Stimulated activated CD8-positive, alpha-beta memory T cell treated with anti-CD3 and anti-CD28 coated beads, Interleukin-4, amount 100 ng/mL, for 48 hours (primary cell): ENCODE measurements at places on chromosomes 1 and 21.

GRCh38 chr1:115036814-115037507, 7.3 kb downstream of the TSHB start:
- no peak for DNase-seq

GRCh38 chr1:63849149-63849548, 75.3 kb downstream of the ROR1 start:
- no peak for DNase-seq

- no peak for DNase-seq
These were observed 67.0 kb downstream of the AGPAT3 start for GRCh38 chr21:43932005-43932404.

DNA sequence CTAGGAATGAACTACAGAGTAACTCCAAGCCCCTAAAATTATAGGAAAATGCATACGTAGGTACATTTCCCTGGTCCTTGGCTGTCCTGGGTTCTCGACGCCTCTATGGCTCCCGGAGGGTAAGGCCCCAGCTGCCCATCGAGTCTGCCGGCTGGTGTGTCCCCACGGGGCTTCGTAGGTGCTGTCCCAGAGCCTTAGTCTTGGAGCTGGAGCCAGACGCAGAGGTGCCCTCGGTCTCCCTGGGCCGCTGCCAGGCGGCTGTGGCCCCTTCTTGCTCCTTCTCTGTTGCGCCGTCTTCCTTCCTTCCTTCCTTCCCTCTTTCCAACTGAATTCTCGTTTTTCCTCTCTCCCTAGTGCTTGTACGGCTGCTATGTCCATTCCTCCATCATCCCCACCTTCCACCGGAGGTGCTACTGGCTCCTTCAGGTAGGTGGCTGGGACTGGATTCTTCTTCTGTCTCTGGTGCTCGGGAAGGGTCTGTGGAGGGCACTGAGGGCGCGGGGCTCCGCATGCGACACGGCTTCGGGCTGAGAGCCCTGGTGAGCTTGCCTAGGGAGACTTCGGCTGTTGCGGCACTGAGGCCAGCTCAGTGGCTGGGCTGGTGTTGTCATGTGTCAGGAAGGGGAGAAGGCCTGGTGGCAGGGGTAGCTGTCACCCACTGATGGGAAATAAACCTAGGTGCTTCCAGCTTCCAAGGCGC, 303.5 kb upstream of the VAMP3 start:
- no peak for DNase-seq

DNA sequence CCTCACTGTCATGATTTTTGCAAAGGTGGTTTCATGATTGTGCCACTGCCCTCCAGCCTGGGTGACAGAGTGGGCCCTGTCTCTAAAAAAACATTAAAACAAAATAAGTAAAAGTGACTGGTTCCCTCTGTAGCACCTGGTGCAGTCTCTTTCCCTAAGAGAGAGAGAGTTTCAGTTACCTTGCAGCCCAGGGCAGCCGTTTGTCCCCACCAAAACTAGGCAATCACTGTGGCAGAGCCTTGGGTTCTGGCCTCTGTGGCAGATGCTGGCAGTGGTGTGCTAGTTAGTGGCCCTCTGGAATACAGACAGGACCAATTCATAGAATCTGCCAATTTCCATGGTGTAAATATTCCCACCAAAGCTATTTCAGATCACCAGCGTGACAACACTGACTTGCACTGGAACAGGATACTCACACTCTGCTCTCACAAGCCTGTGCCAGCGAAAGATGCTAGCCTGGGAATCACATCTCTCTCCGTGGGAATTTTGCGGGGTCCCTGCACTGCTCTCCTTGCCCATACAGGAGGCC, 108.7 kb downstream of the TLR5 start:
- no peak for DNase-seq

GRCh38 chr1:206970446-206970845, at the start of gene FCAMR:
TSS of gene FCAMR (minus strand) at chr1:206970460. CDS start at chr1:206970125, 335 bp downstream.
- DNase-seq = no peak

DNA sequence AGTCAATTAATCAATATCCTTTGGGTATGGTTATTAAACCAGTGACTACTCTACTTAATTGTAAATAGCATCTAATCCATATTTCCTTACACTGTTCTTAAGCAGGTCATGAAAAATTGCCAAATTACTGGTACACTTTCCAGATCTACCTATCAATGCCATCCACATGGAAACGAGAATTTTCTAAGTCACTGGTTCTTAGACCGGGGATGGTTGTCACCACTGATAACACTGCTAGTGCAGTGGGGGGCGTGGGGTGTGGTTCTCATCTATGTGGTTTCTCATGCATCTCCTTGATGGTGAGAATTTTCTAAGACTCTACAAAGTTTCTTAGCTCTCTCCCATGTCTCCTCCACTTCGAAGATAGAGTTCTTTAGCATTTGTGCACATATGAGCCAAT, 63.7 kb upstream of the COG2 start:
- DNase-seq = no peak

- no peak for DNase-seq
These were observed 60.0 kb upstream of the AJAP1 start for GRCh38 chr1:4594286-4594991.

DNA sequence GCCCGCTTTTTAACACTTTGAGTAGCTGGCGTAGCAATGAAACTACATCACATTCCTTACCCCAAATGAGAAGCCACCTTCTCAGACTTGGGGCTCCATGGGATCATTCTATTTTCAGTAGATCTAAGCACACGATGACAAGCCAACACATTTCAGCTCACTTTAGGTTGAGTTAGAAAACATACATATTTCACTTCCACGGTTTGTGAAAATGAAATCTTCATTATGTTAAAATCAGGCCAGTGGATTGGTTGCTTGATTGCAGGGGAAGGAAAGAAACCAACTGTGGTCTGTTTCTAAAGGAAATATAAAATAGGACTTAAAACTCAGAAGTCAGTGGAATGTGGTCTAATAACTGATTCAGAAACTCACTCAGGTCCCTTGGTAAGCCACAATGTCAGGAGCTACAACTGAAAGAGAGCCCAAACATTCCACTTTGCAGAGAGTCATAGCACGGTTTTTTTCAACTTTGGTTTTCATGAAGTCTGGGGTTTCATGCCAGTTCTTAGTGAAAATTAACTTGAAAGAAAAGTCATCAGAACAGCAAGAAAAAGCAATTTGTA, 82.3 kb upstream of the TIAM1 start:
- DNase-seq = no peak

- DNase-seq = no peak
These were observed 8.3 kb downstream of the SUSD4 start for GRCh38 chr1:223355699-223356098.

- DNase-seq = no peak
These were observed 130.1 kb downstream of the SIM2 start for GRCh38 chr21:36828891-36829515.

DNA sequence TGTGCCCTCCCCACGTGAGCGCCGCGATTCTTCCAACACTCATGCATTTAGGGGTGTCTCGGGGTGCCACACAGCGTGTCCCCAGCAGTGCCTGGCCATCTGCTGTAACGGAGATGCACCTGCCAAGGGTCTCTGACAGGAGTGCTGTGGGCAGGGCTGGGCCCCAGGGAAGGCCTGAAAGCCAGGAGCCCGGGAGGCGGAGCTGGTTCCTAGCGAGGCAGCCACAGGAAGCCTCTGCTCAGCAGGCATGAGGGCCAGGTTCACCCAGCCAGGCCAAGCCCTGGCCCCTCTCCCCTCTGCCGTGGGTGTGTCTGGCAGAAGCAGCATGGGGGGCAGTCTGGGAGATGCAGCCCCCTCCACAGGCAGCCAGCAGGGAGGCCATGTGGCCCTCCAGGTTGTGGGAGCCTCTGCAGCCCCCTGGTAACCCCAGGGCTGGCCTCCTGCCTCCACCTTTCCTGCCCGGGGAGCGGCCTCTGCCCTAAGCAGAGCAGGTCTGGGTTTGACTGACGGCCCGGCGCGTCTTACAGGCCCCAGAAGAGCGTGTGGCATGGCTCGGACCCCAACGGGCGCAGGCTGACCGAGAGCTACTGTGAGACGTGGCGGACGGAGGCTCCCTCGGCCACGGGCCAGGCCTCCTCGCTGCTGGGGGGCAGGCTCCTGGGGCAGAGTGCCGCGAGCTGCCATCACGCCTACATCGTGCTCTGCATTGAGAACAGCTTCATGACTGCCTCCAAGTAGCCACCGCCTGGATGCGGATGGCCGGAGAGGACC, 30.4 kb downstream of the SLC19A1 start:
- no peak for DNase-seq

- DNase-seq = no peak
These were observed 54.4 kb upstream of the TINAGL1 start for GRCh38 chr1:31521761-31522555.

DNA sequence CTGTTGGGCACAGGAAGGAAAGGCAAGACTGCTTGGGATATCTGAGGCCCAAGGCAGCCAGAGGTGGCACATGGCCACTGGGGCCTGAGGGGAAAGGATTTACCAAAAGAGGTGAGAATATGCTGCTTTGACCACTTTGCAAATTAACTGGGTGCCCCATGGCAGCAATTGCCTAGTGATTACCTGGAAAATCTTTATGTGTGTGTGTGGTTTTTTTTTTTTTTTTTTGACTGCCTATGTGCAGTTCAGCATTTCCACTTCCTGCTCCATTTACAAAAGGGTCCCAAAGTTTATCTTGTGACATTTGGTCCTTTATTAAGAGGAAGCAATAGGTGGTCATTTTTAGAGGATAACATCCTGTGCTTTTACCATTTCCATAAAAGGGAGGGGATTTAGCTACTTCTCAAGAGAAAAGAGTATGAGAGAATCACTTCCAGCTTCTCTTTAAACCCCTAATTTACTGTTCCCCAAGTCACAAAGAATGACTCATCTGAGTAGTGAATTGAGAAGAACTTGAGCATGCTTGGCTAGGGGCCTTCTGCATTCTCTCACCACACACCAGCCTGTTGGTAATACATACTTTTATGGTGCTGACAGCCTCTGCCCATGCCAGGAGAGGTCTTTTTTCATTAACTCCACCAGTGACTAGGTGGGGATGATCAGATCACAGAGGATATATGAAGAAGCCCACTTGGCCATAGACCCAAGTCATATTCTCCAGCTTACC, 52.1 kb downstream of the SYDE2 start:
- DNase-seq = no peak

DNA sequence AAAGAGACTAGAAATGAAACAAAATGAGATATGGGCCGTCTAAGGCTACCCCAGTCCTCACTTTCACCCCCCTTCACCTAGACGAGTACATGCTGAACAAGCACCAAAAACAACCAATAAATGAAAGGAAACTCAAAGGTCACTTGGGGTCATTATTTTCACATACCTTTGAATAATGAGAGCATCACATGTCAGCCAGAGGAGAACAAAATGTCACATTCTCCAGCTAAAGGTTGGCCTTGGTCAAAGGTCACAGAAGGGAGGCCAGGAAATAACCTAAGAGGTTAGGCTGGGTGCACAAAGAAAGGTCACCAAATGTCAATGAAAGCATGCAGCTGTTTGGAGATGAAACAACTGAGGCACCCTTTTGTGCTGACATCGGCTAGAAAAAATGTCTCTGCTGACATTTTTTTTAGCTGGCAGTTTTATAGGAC, 288.7 kb upstream of the USP25 start:
- DNase-seq = no peak

GRCh38 chr1:226629896-226630550, 81.5 kb downstream of the STUM start:
- DNase-seq = peak; percentile 16

- DNase-seq = no peak
These were observed 18.1 kb downstream of the USP48 start for GRCh38 chr1:21764615-21765423.

DNA sequence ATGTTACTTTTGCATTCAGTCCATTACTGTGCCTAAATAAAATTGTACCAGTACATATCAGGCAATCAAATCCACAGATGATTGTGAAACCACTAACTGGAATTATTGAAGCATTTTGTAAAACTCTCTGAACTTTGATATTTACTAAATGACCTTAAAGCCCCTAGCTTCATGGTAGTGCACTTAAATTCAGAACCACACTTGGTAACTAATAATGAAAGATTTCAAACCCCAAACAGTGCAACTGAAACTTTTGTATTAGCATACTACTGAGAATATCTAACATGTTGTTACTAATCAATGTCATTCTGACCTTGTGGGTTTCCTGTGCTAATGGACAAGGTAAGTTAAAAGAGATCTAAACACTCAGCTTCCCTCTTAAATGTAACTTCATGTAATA, at the start of gene CFHR3:
Gene CFHR3 (plus strand): TSS at position 238 of the 400 bp plus-strand sequence. CDS start 47 bp downstream, at position 285.
- no peak for DNase-seq

DNA sequence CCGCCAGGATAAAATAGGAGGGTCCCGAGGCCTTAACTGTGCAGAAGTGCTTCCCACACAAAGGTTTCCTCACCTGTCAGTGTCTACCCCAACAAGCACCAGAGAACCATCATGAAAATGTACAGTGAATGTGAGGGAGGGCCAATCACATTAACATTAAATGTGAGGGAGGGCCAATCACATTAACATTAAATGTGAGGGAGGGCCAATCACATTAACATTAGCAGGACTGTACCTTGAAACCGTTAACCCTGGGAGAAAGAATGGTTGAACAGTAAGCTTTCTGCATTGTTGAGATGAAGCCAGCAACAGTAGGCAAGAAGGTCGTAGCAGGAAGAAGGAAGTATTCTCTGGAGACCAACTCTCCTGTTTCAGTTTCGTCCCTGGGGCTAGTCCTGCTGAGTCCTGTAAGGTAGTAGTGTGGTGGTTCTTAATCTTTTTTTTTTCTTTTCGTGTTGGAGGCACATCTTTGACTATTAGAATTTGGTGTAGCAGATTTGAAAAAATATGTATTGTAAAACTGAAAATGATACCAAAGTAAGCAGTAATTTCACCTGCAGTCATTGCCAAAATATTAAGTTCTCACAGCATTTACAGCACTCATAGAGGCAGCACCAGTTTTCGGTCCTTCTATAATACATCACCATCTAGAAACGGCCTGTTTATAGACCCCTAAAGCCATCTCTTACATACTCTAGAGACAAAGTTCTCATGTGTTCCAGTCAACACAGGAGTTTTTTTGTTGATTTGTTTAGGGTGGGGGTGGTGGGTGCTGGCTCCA, 98.6 kb upstream of the PPP2R5A start:
- DNase-seq = no peak

GRCh38 chr1:240100371-240100934, 8.8 kb downstream of the FMN2 start:
- no peak for DNase-seq

GRCh38 chr1:67814121-67814772, 19.0 kb downstream of the GNG12 start:
- DNase-seq = no peak

- DNase-seq = peak; percentile 76
These were observed 78.1 kb upstream of the DNAH14 start for GRCh38 chr1:224851210-224851847.

GRCh38 chr1:196685506-196685905, 33.7 kb downstream of the CFH start:
- no peak for DNase-seq

DNA sequence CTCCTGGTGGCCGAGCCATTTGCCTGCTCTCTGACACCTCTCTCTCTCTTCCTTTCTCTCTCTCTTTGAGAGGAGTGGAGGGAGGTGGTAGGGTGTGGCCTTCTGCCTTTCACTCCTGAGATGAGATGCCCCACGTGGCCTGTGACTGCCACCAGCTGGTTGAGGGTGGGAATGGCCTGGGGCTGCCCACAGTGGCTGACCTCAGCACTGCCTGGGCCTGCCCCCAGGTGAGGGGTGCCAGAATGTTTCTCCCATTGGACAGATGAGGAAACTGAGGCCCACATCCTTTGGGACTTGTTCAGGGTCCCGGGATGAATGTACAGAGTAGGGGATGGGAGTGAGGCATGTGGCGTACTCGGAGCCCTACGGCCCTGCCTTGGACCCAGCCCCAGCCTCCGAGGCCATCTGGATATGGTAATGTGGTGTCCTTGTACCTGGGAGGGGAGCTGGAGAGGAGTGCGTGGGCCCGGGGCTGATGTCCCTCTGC, 12.7 kb upstream of the C1orf167 start:
- peak; percentile 66 for DNase-seq
